ENCODE measurements at places on chromosomes 11 and 22.

DNA sequence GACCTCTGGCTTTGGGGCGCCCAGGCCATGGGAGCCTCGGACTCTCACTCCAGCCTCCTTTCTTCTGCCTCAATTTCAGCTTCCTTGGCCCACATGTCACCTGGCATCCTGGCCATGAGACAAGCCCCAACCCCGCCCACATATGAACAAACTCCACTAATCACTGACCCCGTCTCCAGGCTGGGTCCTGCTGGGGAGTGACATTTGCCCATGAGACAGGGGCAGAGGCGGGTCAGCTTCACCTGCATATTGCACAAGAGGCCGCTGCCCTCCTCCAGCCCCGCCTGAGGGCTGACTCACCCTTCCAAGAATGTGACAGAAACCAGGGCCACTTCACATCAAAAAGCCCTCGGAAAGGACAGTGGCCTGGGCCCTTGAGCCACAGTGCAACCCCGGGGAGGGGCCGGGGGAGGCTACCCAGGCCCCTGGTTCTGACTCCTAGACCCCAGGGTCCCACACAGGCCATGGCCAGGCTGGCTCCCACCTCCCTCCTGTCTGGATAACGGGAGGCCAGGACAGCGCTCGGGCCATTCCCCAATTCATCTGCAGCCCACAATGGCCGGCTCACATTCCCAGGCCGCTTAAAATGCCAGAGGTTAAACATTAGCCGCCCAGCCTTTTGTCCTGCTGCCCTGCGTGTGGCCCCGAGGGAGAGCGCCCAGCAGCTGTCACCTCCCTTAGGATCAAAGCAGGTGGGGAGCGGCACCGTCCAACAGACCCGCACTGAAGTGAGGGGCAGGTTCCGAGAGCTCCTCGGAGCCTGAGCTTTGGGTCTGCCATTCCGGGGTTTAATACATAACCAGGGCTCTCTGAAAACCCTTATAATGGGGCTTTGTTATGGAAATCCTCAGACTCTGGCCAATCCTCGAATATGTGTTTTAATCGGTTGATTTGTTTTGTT lies 42.3 kb downstream of the TRMU start:
- DNase-seq = peak; percentile 89

- no peak for DNase-seq
Measured at GRCh38 chr11:103703437-103703836, 333.0 kb upstream of the DDI1 start.

GRCh38 chr11:8082391-8083087 lies 1.5 kb downstream of the TUB start:
- DNase-seq = no peak

GRCh38 chr11:20584093-20584774 lies 15.2 kb upstream of the SLC6A5 start:
- no peak for DNase-seq

- DNase-seq = peak; percentile 52
Measured at GRCh38 chr11:3904228-3904627, 48.8 kb downstream of the STIM1 start.

DNA sequence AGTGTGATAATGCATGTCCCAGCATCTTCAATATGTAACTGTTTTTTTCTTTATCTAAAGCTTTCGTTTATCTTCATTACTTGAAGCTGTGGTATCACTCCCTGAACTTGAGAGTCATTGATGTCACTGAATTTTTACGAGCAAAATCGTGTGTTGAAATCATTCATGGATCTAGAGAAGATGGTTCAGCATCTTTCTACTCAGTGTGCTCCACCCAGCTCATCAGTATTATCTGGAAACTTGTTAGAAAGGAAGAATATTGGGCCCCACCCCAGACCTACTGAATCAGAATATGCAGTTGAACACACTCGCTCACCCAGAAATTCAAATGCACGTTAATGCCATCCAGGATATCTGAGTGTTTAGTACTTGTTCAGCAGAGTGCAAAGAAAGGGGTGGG lies 8.3 kb downstream of the CDON start:
- DNase-seq = no peak

- DNase-seq = peak; percentile 21
Measured at GRCh38 chr11:122852074-122852795, 13.9 kb downstream of the CRTAM start.

GRCh38 chr11:8766043-8766987 lies 83.7 kb downstream of the RPL27A start:
- DNase-seq = peak; percentile 74

DNA sequence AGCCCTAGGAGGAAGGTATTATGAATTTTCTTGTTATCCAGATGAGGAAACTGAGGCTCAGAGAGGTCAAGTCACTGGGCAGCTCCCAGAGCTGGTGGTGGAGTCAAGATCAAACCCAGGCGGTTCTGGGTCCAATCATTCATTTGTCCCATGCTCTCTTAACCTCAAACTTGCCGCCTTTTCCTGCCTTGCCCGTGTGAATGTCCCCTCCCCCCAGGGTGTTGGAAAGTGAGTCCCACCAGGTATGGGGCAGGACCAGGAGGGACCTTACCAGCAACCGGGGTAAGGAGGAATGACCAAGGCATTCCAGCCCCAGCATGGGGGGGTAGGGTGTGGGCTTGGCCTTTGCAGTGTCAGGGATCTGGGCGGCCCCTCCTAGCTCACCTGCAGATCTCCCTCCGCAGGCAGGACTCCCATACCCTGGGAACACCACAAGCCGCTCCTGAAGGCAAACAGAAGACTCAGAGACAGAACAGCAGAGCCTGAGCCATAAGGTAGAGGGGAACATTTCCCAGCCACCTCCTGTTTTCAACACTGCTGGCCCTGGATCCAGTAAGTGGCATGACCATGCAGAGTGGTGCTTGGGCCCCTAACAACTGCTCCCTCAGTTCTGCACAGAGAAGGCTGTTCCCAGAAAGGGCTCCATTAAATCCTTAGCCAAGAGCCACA lies 41.2 kb upstream of the SYT7 start:
- DNase-seq = no peak

DNA sequence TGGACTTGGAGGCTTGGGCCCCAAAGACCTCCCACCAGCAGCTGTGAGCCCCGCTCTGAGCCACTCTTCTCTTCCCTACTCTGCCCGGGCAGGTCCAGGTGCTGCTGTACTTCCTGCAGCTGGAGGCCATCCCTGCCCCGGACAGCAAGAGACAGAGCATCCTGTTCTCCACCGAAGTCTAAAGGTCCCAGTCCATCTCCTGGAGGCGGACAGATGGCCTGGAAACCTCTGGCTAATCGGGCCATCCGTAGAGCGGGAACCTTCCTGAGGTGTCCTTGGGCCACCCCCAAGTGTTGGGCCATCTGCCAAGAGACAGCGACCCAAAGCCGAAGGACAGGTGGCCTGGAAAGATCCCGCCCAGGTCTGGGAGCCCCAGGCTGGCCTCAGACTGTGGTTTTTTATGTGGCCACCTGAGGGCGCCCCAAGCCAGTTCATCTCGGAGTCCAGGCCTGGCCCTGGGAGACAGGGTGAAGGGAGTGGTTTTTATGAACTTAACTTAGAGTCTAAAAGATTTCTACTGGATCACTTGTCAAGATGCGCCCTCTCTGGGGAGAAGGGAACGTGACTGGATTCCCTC lies 135.1 kb downstream of the BCR start:
- peak; percentile 67 for DNase-seq

DNA sequence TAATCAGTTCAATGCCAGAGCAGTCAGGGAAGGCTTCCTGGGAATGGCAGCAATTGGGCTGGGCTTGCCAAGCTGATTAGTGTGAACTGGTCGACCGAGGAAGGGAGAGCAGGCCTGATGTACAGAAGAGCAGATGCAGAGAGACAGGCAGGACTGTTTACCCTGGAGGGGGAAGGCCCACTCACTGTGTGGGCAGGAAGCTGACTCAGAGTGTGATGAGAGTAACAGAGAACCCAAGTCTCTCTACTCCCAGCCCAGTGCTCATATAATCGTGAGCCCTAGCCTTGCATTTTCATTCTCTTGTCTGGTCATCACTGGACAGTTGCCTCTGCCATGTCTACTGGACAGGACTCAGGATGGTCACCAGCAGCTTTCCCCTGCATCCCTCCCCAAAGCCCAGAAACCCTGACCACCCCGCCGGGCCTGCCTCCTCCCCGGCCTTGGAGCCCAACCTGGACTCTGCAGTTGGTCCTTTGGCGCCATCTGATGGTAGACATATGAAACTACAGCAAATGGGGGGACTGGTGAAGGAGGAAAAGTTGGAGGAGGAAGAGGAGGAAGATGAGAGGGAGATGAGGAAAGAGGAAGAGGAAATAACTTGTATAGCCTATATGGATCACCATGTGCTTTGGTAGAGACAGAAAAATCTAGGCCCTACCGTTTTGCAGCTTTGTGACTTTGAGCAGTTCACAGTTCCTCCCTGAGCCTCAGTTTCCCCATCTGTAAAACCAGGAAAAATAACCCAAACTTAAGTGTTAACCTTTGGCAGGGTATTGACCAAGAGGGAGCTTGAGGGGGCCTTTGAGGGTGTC lies 43.4 kb upstream of the PRDM11 start:
- DNase-seq = peak; percentile 77

GRCh38 chr11:122331079-122331478 lies 215.1 kb upstream of the BLID start:
- no peak for DNase-seq

- DNase-seq = peak; percentile 92
Measured at GRCh38 chr22:31082606-31083376, 1.7 kb downstream of the SMTN start.

DNA sequence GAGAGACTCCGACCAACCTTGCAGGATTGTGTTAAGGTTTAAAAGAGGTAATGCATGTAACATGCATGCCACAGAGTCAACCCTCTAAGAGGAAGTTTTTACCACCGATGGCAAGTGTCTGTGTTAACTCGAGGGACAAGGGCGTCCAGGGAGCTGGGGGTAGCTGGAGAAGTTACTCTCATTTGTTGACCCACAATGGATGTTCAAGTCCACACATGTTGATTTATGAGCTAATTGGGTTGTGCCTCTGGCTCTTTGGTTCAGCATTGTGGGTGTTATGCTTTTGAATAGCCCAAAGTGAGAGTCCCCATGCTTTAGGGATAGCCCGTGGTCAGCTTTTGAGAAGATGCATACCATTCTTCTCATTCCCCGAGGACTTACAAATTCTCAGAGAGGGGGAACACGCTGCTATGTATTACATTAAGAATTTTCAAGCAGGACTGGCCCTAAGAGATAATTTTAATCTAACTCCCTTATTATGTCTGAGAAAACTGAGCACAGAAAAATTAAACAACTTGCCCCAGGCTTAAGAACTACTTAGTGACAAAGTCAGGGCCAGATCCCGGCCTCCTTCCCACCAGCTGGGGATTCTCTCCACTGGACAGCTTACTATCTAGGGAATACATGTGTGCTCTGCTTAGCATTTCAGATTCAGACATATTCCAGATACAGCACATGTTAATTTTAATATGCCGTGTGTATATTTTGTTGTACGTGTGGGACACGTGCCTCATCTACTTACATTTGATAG lies 5.2 kb upstream of the PLET1 start:
- DNase-seq = peak; percentile 41

- no peak for DNase-seq
Measured at GRCh38 chr22:21612858-21613257, 17.0 kb downstream of the YDJC start.

DNA sequence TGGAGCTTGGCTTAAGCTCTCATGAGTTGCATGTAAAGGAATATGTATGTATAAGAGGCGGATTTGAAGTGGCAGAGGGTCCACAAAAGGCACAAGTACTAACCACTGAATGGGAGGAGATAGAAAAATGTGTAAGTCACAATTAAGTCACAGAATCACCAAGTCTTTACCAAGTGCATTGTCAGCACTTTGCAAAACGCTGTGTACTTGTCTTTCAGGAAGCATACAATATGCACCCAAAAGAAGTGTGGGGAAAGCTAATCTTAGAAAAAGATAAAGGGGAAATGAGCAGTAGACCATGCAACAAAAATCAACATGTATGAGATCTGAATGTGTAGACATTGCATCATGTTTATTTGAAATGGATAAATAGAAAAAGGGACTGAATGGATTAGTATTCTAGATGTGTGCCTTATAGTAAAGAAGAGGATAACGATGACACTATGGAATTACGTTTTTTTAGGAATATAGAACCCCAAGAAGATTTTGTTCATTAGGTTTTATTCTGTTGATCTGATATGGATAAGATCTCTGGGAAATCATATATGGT lies 4.5 kb downstream of the CNTF start:
- no peak for DNase-seq

GRCh38 chr11:95682552-95682951 lies 107.0 kb downstream of the FAM76B start:
- DNase-seq = no peak

GRCh38 chr11:44774731-44775130 lies 48.0 kb downstream of the TSPAN18 start:
- no peak for DNase-seq

GRCh38 chr11:90919332-90919731 lies 696.5 kb upstream of the CHORDC1 start:
- no peak for DNase-seq

DNA sequence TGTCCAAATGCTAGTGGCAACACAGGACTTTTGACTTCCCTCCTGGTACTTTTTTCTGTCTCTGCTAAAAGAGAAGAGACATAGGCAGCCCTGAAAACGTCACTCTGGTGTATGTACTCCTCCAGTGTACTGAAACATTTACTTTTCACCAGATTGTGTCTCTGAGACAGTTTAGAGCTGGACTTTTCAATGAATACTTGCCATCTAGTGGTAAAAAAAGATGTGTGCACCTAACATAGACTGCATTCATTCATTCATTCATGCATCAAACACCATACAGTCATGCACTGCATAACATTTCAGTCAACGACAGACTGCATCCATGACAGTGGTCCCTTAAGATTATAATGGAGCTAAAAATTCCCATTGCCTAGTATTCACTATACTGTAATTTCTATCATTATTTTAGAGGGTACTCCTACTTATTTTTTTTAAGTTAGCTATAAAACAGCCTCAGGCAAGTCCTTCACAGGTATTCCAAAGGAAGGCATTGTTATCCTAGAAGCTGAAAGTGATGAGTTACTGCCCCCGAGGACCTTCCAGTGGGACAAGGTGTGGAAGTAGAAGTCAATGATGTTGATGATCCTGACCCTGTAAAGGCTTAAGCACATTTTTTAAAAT lies 186.2 kb downstream of the SPON1 start:
- DNase-seq = peak; percentile 30
